ENCODE measurements at places on chromosomes 6 and 20.

DNA sequence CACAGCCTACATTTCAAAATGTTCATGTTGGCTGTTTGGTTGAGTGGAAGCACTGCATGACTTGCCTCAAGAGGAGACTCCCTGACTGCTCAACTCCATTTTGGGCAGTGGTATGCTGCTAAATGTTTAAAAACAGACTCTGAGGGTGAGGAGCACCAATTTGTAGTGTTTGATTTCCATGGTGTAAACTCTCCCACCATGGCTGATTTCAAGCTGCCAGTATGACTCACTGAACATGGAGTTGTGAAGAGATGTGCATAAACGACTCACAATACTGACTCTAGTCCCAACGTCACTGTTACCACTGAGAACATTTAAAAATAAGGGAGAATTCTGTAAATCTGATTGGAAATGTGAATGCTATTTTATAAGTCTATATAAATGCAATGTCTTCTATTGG, 70.4 kb downstream of the BACH2 start:
- no peak for DNase-seq

DNA sequence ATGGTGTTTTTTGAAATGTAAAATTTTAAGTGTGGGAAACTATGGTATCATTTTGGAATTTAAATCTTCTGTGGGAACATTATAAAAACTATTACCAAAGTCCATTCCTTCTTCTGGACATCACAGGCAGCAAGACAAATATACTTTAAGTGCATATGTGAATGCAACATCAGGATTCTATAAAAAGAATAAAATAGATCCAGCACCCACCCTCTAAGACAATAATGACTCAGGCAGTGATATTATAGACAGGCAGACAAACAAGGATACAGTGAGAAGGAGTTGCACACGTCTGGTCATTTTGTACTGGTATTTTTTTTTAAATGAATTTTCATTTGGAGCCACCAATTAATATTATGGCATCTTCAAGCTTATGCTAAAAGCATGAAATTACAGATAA, 21.1 kb upstream of the NEDD9 start:
- no peak for DNase-seq

DNA sequence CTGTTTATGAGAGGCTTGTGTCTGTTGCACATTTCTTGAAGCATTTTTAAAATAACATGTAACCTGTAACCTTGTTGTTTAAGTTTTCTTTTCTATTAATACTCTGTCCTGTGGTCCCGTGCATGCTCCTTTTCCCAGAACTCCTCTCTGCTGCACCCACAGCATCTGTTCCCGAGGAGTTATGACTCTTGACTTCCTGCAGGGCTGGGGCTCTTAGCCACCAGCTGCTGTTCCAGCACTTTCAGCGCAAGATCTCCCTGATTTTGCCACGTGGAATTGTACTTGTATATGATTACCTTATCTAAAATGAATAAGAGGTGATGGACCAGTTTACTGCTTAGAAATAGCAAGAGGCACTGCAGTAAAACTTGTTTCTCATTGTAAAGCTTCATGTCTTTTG, 150.6 kb downstream of the QKI start:
- no peak for DNase-seq

- no peak for DNase-seq
Measured at GRCh38 chr6:136790411-136791295, 1.6 kb downstream of the MAP3K5 start.

- no peak for DNase-seq
Measured at GRCh38 chr20:4045082-4045481, 29.7 kb upstream of the RNF24 start.

DNA sequence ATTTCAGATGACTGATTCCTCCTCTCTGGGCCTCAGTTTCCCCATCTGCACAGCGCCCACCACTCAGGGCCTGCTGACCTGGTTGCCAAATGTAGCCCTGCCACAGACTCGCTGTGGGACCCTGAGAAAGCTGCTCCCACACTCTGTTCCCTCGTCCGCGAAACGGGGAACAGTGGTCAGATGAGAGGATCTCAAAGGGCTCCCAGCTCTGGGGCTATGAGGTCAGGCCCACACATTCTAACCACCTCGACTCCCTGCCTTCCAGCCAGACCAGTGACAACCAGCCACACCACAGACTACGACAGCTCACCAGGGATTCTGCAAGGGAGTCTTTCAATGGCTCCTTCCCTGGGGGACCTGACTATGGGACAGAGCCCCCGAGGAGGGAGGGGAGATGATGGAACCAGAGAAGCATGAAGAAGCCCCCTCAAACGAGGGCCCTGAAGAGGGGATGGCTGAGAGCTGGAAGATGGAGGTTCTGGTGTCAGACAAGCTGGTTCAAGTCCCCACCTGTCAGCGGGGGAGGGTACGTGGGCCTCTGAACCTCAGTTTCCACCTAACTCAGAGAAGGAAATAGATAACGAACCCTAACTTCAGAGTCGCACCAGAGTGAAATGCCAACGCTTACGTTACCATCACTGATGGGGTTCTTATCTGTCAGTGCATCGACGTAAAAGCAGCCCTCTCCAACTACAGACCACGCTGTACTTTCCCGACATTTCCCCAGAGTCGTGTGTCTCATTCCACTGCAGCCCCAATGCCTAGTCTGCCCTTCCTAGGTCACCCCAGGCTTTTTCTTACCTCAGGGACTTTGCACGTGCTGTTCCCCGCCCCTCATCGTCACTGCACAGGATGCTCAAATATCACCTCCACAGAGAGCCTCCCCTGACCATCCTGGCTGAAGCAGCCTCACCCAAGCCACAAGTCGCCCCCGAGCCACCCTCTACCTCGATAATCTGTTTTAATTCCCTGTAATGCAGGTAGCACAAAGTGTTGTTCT, 60.5 kb downstream of the PREX1 start:
- no peak for DNase-seq

DNA sequence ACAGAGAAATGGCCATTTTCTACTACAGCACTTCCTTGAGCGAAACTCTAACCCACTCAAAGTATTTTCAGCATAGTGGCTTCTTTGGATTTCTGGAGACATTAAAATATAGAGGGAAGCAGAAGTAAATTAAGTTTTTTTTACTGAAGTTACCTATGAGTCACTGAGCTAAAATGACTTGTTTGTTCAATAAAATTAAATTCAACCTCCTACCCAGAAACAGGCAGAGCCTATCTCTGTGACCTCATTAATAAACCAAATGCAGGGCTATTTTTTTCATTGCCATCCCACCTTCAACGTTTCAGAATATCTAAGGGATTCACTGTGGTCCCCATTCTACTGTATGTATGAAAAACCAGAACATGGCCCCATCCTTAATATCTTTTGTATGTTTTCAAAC, 133.0 kb downstream of the MTFR2 start:
- DNase-seq: no peak

GRCh38 chr6:148249679-148250375, 92.8 kb upstream of the SASH1 start:
- no peak for DNase-seq

GRCh38 chr6:1697688-1698351, 88.1 kb downstream of the FOXC1 start:
- no peak for DNase-seq

DNA sequence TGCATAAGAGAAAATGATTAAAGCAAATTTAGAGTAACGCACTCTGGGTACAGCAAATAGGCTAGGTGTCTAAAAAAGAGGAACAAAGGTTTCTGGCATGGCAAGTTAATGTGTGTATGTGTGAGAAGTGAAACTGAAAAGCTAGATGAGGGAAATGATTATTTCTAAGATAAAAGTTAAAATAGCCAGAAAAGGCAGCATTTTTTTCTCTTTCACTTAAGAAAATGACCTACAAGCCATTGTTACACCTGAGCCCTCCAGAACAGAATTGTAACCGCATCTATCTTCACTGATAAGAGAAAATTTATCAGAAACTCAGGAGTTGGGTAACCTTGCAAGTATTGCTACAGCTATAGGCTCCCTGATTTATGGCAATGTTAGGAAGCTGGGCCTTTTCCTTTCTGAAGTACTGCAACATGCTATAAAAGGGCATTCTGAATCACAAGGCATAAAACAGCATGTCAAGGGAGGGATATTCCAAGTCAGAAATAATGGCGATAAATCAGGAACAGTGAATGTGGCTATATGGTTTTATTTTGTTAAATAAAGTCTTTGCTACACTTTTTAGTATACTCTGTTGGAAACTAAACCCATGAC, 395.3 kb downstream of the TBC1D32 start:
- DNase-seq: no peak

- no peak for DNase-seq
Measured at GRCh38 chr6:50707652-50708300, 5.5 kb upstream of the TFAP2D start.

DNA sequence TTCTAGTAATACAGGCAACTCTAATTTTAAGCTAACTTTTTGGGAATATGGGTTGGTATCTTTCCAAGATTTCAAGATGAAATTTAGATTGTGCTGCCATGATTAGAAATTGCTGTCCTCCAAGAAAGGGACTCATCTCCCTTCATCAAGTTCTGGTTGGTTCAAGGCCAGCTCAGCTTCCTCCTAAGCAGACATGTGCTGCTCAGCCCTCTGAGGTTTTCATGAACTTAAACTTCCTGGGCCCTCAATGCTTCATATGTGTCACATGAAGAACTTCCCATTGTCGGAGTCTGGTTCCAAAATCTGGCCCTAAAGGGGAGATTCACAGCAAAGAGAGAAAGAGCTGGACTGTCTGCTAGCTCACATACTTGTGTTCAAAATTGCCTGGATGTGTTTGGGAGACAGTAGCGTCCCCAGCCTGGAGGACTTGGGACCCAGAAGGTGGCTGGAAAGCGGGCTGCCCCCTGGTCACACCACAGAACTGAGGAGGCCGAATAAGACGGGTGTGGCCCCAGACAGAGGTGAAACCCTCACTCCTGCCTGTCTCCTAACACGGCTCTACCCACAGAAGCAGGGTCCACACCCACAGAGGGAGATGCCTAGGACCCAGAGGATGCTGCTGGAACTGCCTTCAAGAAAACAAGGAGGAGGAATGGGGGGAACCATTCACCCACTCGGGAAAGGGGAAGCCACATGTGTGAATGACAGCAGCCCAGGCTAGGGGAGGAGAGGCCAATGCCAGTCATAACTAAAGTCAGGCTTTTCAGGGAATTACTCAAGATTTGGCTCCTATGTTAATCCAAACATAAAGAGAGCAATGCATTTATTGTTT, 54.3 kb upstream of the GPR31 start:
- DNase-seq: no peak
